ENCODE measurements at places on chromosomes 6 and 20.

- DNase-seq = no peak
These were observed 115.4 kb upstream of the DST start for GRCh38 chr6:56758120-56758519.

- DNase-seq = no peak
These were observed 60.1 kb downstream of the GFRA4 start for GRCh38 chr20:3603108-3603507.

GRCh38 chr20:33433465-33434234 is 9.9 kb downstream of the SNTA1 start:
- DNase-seq = no peak

DNA sequence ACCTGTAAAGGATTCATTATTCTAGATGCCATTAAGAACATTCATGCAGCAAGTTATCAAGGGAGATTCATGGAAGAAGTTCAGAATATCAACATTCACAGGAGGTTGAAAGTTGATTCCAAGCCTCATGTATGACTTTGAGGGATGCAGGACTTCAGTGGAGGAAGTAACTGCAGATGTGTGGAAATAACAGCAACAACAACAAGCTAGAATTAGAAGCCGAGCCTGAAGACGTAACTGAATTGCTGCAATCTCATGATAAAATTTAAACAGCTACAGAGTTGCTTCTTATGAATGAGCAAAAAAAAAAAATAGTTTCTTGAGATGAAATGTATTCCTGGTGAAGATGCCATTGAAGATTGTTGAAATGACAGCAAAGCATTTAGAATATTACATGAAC is 73.3 kb upstream of the NXT1 start:
- DNase-seq = no peak
